ENCODE measurements at places on chromosomes 5 and 9.

- no peak for DNase-seq
These were observed 31.3 kb downstream of the PARP8 start for GRCh38 chr5:50697739-50698138.

GRCh38 chr5:7117961-7118360 lies 278.0 kb upstream of the ADCY2 start:
- DNase-seq, result no peak

GRCh38 chr5:132098621-132099020 lies 25.0 kb downstream of the CSF2 start:
- no peak for DNase-seq

- no peak for DNase-seq
These were observed 37.9 kb upstream of the RASA1 start for GRCh38 chr5:87229780-87230179.

GRCh38 chr9:134602547-134603362 lies 38.8 kb upstream of the COL5A1 start:
- no peak for DNase-seq

DNA sequence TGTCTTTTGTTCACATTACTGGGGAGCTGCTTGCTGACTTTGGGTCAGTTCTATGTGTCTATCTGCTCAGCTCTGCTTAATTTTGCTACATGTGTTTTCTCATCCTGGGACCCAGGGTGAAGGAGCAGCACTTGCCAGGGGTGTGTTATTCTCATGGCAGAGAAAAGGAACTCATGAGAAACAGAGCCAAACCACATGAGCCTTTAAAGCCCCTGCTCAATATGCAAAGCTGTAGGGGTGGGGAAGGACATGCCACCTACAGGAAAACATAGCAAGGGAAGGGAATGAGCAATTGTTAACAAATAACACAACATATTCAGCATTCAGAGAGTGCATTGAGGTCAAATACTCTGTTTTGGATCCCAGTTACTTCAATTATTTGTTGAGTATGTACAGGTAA lies 290.9 kb downstream of the CDK5RAP2 start:
- no peak for DNase-seq

- no peak for DNase-seq
These were observed 60.8 kb downstream of the AOPEP start for GRCh38 chr9:94787266-94787665.

- DNase-seq, result no peak
These were observed 15.2 kb downstream of the PCDH1 start for GRCh38 chr5:141862936-141863543.

DNA sequence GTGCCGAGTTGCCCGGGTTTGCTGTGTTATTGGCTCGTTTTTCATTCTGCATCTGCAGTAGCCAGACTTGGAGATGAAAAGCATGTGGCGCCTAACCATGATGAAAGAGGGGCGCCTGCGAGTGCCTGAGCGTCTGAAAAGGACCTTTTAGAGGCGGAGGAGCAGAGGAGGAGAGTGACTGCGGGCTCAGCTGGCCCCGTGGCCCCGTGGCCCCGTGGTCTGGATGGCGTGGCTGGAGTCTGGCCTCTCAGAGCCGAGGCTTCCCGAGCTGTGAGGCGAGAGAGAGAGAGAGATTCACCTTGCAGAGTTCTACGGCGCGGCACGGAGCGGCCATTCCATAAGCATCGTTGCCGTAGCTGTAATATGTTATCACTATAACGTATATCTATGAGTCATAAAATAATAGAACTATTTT lies 55.3 kb upstream of the RNU6ATAC start:
- no peak for DNase-seq

DNA sequence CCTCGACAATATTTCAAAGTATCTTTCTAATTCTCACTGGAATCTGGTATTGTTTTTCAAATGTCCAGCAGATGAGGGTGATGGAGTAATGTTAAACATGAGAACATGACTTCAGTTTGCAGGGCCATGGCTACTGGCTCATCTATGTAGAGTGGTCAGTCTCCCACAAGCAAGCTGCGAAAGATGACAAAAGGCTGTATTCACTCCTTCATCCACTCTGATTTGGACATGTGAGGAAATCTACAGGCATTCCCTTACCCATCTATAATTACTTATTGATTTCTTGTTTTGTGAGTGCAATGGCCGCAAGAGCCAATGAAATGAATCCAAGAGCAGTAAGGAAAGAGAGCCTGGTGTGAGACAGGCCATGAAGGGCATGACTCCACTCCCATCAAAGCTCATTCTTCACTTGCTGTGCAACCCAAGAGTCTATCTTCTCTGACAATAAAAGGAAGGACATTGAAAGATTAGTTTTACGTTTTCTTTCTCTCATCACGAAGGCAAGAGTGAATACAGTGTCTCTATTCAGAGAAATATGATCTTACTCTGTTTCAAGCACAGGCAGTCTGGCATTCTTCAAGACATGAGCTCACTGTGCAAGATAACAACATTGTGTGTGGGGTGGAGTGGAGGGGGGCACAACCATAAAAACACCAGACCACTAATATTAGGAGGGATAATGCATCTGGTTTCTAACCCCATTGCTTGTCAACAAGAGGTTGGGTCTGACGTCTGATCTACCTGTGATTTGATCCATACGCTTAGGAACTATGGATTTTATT lies 249.6 kb upstream of the DAP start:
- no peak for DNase-seq

- DNase-seq, result no peak
These were observed 18.2 kb downstream of the TTC23L start for GRCh38 chr5:34857161-34857560.

- DNase-seq, result no peak
These were observed 15.0 kb upstream of the PFDN1 start for GRCh38 chr5:140317859-140318258.

- DNase-seq, result no peak
These were observed 56.8 kb downstream of the FGF10 start for GRCh38 chr5:44332285-44332971.

DNA sequence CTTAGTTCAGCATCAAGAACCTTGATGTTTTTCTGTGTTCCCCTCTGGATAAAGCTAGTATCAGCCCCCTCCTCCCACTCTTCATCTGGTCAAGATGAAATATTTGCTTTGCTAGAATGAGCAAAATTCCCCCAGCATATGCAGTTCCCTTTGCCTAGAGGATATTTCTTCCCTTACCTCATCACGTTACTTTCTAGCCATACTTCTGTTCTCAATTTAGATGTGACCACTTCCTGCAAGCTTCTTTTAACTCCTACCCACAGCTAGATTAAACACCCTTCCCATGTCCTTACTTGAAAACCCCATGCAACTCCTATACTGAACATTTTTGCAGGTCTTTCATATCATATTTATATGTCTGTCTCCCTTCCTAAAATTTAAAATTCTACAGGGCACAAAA lies 178.9 kb upstream of the TUSC1 start:
- no peak for DNase-seq

DNA sequence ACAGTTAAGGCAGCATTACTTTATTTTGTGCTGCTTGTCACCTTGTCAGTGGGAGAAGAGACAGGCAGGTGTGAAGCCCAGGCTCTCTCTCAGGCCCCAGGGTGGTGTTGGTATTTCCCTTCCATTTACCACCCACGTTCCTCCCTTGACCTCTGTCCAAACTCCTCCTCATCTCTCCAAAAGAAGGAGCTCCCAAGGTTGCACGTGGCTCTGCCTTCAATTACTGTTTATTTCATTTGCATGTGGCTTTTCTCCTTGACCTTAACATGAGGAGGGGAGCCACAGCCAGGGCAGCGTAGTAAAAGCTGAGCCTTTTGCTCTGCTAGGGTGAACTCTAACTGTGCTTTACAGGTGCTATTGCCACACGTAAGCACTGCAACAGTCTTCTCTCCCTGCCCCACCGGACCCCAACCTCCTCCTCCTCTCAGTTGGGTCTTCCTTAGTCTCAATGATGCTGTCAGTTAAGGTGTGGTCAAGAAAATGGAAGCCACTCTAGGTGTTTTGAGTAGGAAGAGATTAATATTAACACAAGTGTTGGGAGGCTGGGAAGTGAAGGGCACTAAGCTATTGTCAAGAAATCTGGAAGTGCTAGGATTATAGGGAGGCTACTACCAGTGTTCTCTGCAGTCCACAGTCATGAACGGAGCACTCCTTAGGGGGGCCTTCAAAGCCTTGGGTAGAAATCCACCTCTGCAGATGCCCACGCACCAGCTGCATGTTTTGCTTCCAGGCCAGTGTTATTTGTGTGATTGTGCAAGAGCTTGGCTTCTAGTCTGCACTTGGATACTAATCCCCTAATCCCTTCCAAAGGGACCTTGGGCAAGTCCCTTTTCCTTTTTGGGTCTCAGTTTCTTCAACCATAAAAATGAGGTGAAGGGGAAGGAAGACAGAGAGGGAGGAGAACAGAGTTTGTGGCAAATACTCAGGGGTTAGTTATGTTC lies 3.9 kb upstream of the ALDH1B1 start:
- no peak for DNase-seq

DNA sequence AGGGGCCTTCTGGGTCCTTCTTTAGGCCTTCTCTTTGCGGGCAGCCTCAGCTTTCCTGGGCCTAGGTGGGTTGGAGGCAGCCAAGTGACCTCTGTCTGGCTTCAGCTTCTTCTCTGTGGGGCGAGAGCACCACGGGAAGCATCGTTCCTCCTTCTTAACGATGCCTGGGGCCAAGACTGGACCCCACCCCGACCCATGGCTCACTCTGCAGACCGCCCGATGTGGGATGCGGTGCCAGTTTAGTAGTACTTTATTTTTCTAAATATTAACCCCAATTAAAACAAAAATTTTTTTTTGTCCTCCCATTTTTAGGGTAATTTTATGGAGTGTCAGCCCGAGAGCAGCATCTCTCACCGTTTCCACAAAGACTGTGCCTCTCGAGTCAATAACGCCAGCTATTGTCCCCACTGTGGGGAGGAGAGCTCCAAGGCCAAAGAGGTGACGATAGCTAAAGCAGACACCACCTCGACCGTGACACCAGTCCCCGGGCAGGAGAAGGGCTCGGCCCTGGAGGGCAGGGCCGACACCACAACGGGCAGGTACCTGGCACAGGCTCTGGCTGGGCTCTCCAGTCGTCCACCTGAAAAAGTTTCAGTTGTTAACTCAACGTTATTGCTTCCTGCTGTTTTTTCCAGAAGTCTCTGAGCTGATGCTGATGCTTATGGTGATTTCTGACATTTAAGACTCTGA lies 101.1 kb upstream of the CACNA1B start:
- DNase-seq, result no peak

- DNase-seq, result no peak
These were observed 47.9 kb downstream of the MAMDC2 start for GRCh38 chr9:70091572-70091971.

GRCh38 chr9:130601100-130601499 lies 21.7 kb downstream of the FUBP3 start:
- no peak for DNase-seq

DNA sequence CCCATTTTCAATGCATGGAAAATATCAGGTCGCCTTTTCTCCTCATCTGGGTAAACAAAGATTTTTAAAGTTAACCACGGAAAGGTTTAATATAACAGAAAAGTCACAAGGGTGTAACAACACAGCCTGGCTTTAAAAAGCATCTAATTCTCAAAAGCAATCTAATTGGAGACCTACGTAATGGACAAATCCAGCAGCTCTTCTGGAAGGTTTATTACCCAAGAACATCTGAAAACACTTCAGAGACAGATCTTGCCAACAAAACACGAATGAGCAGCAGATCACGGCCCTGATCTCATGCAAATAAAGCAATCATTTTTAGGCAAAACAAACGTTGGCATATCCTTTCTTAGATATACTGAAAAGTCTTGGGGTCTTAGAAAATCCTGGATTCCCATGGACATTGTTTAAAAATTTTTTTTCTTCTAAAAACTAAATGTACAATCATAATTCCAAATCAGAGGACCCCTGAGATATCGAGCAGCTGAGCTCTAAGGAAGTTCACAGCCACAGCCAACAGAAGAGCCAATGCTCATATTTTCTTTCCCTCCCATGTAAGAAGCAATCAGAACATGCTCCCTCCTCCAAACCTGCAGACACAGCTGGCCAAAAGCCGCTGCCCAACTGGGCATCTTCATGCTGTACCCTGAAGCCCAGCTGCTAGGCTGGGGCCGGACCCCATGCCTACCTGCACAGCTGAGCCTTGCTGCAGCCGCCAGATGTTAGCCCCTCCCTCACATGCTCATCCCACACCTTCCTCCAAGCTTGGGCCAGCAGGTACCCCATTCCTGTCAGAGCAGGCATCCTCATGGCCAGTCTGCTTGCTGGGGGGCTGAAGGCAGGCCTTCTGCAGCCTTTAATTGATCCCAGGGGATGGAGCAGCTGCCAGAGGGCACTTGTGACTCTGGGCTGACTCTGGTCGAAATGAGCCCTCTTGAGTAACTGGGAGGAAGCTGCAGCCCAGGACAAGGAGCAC lies 11.2 kb downstream of the ANKS6 start:
- no peak for DNase-seq

DNA sequence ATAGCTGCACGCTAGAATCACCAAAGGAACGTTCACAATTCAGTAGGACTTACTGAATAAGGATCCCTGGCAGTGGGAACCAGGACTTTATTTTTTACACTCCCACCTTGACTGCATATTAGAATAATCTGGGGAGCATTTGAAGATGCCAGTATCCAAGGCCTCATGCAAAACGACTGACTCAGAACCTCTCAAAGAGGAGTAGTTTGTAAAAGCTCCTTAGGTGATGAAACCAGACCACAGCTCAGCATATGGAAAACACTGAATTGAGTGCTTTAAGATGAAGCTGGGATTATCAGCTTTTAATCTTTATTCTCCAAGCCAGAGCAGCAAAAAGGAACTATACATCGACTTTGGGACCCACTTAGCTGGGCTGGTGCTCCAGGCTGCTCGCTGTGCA lies 288.3 kb downstream of the MLLT3 start:
- DNase-seq, result no peak

DNA sequence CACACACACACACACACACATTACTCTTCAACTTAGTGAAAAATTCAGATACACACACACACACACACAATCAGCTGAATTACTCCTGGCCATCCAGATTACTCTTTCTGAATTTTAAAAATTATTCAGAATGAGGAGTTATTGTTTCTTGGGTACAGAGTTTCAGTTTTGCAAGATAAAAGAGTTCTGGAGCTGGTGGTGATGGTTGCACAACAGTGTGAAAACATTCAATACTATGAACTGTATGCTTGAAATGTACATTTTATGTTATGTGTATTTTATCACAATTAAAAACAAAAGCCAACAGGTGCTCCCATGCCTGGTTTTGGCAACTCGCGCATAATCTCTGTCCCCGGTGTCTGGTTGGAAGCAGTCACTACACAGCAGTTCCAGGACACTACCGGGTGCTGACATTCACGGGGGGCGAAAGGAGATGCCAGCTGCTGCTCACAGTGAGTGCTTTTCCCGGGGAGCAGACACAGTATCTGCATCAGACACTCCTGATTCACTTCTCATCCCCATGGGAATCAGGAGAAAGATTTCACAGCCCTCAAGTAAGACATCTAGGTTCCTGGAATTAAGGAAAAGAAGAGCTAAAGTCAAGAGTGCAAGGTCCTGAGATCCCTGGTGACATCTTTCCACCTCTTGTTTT lies 55.7 kb downstream of the LHFPL2 start:
- DNase-seq, result no peak

Measured in CD4-positive, alpha-beta T cell treated with Interleukin-15 for 1 hour (primary cell).